ENCODE measurements at places on chromosomes 11 and 22.

DNA sequence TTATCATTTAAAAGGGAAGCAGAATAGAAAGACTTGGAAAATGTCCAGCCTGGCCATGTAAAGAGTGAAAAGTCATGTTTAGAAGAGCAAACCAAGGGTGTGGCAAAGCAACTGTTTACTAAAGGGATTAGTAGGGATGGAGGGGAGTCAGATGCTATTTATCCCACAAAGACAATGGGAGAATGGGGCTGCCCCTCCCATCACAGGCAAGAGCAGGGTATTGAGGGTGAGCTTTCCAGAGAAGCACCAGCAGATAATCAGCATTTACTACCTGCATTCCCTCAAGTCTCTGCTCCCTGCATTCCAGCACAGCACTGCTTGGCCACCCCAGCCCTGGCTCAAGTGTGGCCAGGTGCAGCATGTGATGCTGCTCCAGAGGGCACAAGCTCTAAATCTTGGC is 18.5 kb upstream of the QSER1 start:
- DNase-seq: no peak

DNA sequence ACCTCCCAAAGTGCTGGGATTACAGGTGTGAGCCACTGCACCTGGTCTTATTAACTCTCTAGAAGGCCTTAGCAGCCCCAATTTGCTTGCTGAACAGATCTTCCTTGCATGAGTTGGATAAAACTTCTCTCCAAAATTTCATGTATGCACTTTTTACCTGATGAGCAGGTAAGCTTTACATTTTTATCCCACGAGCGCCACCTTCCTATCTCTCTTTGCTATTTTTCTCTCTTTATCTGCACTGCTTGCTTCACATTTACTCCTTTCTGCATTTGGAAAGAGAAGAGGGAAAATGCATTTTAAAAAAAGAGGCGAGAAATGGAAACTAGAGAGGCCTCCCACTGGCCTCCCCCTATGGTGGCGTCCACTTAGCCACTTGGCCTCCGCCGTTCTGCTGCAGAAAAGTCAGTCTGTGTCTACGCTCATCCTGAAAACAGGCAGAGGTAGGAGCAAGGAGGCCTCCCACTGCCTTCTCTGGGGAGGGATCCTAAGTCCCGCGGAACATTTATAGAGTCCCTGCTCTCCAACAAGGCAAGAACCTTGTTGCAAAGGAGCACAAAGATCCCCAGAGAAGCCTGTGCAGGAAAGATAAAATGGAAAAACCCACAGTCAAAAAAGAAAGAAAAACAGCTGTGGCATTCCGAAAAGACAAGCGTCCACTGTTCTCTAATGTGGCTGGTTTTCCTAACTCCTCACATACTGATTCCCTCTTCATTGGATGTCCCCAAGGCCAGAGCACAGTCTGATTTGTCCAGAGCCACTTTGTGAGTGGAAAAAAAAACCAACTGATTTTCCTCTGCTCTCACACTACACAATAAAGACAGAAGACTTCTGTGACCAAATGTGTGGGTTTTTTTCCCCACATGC is 62.2 kb upstream of the INCENP start:
- no peak for DNase-seq

DNA sequence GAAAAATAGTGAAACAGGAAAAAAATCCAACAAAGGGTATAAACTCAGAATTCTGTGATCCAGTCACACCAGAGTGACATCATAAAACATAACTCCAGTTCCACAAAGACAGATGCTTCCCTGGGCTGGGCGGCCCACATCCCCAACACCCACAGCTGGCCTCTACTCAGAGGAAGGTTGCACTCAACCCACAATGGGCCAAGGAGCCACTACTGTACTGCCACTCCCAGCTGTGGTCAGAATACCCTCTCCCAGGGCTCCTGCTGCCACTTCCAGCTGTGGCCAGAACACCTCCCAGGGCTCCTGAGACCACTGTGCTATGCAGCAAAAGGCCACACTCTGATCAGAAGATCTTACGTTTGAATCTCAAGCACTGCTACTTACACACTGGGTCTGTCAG is 18.3 kb downstream of the SMCO4 start:
- no peak for DNase-seq

DNA sequence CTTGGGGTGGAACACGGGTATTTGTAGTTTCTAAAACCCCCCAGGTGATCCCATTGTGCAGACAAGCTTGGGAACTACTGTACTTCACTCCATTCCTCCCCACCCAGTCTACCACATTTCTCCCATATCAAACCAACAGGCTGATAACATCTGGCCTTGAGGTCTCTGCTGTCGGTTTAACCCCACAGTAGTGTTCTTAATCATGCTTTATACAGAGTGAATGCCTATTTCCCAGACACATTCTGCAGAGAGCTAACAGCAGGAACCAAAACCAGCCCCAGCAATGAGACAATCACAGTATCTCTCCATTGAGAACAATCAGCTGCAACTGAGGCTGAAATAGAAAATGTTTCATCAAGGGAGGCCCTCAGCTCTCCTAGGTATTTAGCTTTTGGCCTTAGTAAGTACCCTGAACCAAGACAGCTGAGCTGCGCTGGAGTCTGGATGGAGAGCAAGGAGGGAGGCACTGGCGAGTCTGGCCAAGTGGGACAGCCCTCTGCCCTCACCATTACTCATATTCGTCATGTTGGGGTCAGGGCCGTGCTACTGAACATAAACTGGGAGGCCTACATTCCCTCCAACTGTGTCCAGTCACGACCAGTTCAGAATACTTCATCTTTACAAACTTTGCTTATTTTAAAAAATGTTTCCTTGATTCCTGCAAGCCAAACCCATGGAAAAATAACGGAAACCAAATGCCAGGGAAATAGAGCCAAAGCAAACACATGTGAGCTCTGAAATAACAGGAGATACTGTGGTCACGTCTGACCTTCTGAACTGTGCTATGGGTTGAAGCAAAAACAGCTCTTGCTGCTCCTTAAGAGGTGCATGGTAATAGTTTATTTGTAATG is 81.0 kb downstream of the CCDC34 start:
- DNase-seq: no peak

DNA sequence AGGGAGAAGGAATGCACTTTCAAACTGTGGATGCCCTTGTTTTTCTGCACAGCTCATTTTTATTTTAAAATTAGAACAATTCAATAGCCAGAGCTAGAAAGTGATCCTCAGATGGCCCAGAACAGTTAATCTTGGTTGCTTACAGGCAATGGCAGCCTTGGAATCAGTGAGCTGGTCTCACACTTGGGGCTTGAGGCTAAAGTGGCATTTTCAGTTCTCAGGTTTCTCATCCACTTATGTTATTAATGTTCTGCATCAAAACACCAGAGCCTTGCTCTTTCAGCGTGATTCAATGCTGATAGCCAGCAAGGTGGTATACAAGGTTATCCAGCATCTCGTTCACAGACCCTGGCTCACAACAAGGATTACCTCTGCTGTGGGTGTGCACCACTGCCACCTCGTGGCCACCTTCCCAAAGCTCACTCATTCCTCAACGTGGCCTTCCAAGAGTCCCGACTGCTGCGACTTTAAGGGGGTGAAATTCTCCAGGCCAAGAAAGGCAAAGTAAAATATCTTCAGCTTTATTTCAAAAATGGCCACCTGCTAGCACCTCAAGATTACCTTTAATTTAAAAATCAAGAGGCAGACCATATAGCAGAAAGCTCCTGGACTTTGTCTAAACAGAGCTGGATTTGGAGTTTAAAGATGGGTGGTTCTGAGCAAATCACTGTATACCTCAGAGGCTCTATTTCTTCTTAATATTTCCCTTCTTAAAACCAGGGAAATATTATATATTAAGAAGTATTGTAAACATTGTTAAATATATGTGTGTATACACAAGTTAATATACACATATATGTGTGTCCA is 34.2 kb upstream of the FSHB start:
- DNase-seq: peak; percentile 13

- no peak for DNase-seq
Measured at GRCh38 chr11:5705688-5706087, 16.1 kb downstream of the TRIM22 start.

- DNase-seq: no peak
Measured at GRCh38 chr22:45552580-45553350, 50.1 kb downstream of the FBLN1 start.

- DNase-seq: no peak
Measured at GRCh38 chr22:44994399-44995104, 15.3 kb downstream of the PHF21B start.

DNA sequence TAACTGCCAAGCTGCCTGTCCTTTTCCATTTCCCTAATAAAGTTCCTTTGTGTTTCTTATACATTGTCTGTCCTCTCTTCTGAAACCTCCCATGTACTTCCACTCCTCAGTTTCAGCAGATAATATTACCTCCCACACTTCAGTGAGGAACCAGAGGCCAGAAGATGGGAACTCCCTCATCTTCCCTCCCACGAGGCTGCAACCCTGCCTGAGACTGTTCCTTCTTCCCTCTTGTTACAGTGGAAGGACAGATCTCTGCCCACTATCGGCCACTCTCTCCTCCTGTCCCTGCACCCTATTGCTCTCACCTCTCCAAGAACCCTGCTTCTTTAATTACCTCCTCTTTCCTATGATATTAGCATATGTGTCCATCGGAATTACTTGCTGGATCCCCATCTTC is 38.1 kb upstream of the SWAP70 start:
- DNase-seq: no peak

DNA sequence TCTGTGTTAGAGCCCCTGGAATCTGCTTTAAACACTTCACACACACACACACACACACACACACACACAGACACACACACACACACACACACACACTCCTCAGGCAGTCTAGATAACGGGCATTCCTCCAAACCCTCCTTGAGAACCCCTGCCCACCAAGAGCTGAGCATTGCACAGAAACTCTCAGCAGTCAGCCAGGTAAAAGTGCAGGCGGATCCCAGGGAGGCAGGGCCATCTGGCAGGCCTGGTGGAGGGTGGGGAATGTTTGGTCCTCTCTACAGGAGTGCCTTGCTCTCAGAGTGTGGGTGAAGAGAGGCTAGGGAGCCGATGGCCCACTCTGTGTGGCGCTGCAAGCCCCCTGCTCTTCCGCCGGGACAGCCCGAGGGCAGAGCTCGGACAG is 190.2 kb downstream of the BUD13 start:
- no peak for DNase-seq

Data from stimulated activated CD8-positive, alpha-beta memory T cell treated with anti-CD3 and anti-CD28 coated beads, Interleukin-12 subunit alpha, Interleukin-12 subunit beta, amount 100 ng/mL, for 1 hour (primary cell).